ENCODE measurements at places on chromosomes 4 and X. TPM values are rescaled to one million over a fixed set of nuclear protein-coding genes. Genes with fewer than 3 reads are reported as not detected.

- DNase-seq, result no peak
Observed at GRCh38 chrX:118824173-118824730, 628 bp downstream of the ZCCHC12 start.

- no peak for DNase-seq
Observed at GRCh38 chr4:147779451-147779850, 47.6 kb downstream of the ARHGAP10 start.

- DNase-seq, result no peak
Observed at GRCh38 chrX:142661696-142662095, 364.0 kb upstream of the SPANXN4 start.

DNA sequence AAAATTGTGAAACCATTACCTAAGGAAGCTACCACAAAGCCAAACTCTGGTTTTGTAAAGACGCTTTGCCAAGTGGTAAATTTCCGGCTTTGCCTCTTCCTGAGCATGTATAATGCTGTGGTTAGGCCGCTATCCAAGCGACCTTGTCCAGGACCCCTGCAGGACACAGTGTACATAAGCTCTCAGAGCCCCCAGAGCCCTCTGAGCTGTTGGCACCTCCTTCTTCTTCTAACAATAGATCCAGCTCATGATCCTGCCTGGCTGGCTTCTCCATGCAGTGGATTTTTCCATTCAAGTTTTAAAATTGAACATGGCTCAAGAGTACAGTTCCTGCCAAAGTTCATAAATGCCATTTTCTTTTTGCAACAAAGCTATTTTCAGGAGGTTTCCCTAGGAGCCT lies 326.7 kb downstream of the MAPK10 start:
- peak; percentile 35 for DNase-seq

- DNase-seq, result no peak
Observed at GRCh38 chrX:108246304-108246954, 154.9 kb downstream of the ATG4A start.

DNA sequence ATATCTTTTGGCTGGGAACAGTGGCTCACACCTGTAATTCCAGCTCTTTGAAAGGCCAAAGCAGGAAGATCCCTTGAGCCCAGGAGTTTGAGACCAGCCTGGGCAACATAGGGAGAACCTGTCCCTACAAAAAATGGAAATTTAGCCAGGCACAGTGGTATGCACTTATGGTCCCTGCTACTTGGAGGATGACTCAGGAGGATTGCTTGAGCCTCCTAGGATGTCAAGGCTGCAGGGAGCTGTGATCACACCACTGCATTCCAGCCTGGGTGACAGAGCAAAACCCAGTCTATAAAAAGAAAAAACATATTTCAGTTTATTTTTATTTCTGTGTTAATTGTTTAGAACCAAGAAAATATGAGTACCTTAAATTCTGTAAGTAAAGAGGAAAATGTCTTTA lies 123.7 kb downstream of the CBR4 start:
- DNase-seq, result no peak

The PPP4R3C gene
- not detected for total RNA-seq

- no peak for DNase-seq
Observed at GRCh38 chrX:139596068-139596467, 65.5 kb downstream of the F9 start.

The SYP gene
- 5.4 TPM for total RNA-seq

DNA sequence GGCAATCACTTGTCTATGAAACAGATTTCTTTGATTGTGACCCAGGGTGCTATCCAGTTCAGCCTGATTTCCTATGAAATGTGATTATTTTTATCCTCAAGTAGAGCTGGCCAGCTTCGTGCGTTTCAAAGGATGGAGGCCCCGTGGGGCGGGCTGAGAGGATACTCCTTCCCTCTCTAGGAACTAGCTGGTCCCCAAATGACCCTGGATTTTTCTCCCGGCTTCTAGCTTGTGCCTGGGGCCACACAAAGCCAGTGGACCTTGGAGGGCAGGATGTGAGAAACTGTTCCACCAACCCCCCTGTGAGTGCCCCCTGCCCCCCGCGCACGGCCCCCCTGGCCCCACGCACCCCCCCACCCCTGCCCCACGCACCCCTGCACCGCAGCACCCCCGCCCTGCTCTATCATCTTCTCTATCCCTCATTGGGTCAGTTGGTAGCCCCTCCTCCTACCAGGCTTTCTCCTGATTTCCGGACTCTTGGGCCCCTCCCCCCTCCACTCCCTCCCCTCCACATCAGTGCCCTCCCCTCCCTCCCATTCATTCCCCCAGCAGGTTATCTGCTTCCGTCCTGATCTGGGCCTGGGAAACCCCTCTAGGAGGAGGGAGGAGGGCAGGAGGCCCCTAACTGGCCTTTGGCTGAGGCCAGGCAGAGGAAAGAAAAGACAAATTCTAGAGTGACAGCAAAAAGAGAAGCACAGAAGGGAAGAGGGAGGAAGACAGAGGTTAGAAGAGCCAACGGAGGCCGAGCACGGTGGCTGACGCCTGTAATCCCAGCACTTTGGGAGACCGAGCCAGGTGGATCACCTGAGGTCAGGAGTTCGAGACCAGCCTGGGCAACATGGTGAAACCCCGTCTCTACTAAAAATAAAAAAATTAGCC lies 3.3 kb downstream of the XPNPEP2 start:
- DNase-seq, result no peak

- DNase-seq, result no peak
Observed at GRCh38 chrX:38156838-38157237, 63.8 kb downstream of the SRPX start.

The DOK7 gene
- 7.0 TPM for total RNA-seq

DNA sequence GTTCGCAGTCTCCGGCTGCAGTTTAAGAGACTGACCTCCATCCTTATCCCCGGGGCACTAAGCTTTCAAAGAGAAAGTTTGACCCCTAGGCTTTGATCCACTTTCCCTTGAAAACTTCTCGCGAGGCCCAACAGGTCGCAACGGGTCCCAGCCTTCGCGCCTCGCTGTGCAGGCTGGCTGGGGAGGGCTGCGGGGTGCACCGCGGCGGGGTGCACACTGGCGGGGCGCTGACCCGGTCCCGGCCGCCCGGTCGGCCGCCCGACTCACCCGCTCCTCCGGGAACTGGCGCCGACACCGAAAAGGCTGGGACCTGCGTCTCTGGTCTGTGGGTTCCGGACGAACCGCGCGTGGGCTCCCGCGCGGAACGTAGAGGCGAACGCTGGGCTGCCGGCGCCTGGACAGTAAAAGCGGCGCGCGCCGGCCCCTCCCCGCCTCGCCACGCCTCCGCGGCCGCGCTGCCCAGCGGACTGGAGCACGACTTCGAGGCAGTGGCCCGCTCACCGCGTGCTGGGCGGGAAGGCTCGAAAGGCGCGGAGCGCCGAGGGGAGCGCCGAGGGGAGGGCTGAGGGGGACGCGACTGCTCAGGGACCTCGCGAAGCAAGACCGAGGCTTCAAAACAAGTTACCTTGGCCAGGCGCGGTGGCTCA lies at the start of gene TAF7L:
Gene TAF7L (minus strand): TSS at position 378 of the 647 bp plus-strand sequence. CDS start 3,791 bp downstream, outside the sequence.
- no peak for DNase-seq

DNA sequence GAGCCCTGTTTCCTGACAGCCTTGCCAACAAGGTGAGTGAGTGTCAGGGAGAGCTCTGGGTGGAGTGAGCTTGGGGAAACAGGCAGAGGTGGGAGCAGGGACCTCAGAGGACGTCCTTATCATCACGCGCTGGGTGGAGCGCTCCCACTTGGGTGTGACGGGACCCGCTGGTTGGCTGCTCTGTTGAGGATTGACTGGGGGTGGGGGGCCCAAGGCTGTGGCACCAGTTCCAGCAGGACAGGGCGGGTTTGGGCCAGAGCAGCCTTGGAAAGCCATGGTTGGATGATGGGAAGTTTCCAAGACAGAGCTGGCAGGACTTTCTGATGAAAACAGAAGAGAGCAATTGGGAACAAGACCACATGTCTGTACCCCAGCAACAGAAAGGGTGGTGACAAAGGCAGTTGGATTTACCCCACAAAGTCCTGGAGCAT lies 3.0 kb upstream of the PCGF3 start:
- DNase-seq, result no peak

GRCh38 chr4:8916351-8916885 lies 44.8 kb upstream of the HMX1 start:
- peak; percentile 5 for DNase-seq

DNA sequence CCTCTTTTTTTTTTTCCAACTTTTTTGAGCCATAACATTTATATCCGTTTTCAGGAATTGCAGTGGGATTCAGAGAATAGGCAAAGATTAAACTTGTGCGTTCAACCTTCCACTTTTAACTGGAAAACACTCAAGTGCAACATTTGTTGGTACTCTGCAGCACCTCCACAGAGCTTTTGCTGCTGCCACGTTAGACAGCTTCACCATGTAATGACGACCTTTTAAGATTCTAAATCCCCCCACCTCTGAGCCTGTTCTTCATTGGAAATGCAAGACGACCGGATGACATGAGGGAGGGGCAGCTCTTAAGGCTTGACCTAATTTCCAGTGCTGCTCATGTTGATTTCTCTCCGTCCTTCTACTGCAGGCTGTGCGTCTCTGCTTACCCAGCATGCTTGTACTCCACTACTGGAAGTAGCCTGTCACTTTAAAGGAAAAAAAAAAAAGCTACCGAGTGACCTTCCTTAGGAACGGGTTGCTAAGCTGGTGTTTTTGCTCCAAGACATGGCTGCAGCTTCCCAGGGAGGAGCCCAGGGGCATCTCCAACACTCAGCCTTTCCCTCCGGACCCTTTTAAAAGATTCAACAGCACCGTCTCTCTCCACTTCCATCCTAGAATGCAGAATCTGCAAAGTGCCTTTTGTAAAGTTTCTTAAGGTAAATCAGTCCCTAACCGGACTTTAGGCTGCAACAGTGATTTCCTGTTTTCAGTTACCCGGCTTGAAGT lies at the start of gene CC2D2A:
Gene CC2D2A (plus strand): TSS at position 481 of the 726 bp plus-strand sequence. CDS start 6,051 bp downstream, outside the sequence.
- DNase-seq, result peak; percentile 17

DNA sequence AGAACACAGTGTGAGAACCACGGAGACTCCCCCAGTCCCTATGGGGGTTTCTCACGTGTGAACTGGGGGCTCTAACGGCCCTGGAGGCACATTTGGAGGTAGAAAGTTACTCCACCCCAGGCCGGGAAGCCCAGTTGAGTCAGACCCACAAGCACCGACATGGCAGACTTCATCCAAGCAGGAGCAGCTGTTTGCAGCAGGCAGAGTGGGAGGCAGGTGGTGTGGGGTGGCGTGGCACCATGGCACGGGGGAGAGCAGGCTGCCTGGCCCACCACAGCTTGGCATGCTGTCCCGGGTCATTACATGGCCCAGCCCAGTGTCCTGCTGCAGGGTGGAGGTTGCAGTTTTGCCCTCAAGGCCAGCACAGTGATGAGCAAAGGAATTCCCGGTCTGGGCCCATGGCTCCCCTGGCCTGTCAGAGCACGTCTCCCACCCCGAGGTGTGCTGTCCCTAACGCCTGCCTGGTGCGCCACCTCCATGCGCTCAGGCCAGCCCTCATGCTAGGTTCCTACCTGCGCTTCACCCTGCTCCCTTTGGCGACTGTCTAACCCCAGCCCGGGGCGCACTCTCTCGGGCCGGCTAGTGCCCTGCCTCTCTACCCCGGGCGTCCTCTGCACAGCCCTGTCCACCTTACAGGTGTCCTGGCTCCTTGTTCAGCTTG lies 90.6 kb upstream of the AFAP1 start:
- DNase-seq, result no peak

- no peak for DNase-seq
Observed at GRCh38 chr4:2862528-2862927, 18.9 kb downstream of the ADD1 start.
